Left ventricle myocardium superior (tissue), 1 donor: ENCODE measurements at places on chromosomes 5 and 9. TPM values are rescaled to one million over a fixed set of nuclear protein-coding genes. Genes with fewer than 3 reads are reported as not detected.

DNA sequence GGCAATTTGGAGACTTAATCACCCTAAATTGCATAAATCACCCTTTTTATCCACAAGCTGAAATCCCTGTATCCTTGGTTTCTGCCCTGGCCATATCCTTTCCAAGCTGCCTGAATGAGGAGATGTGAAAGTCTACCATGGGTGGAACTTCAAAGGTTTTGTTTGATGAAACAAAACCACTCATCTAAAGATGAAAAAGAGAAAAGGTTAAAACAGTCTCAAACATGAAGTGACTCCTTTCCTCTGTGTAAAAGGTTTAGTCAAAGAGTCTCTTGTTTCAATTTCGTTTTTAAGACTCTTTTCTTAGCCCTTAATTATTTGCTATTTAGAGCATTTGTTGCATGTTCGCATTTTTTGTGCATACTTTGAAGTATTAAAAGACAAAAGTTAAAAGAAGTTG, 11.2 kb downstream of the SLC45A2 start:
- no peak for DNase-seq

CDO1 gene
- 5.4 TPM for total RNA-seq

DNA sequence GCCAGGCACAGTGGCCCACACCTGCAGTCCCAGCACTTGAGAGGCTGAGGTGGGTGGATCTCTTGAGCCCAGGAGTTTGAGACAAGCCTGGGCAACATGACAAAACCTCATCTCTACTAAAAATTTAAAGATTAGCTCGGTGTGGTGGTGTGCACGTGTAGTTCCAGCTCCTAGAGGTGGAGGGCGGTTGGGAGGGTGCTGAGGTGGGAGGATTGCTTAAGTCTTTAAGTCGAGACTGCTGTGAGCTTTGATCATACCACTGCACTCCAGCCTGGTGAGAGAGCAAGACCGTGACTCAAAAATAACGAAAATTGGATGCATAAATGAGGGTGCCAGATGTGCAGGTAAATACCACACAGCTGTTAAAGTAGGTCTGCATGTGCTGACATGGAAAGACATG, 39.3 kb upstream of the TDRD7 start:
- DNase-seq: no peak

- no peak for DNase-seq
Measured at GRCh38 chr9:130058887-130059286, 5.2 kb downstream of the GPR107 start.

DNA sequence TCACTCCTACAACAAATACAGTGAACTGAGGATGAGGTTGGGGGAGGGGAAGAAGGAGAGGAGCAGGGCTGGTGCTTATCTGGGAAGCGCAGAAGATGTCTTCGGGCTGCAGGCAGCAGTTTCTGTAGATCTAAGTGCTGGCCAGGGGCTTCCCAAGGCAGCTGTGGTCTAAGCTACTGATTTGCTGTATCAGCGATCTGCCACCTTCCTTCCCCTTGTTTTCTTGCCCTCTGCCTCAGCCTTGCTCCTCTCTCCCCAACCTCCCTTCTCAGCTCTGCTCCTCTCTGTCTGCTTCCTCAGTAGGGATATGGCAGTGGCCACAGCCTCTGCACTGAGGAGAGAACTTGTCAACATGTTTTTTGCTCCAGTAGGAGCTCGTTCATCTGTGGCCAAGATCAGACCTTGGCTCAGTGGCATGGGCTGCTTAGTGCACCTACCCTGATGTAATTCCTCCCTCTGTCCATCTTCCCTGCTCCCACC, 42.8 kb upstream of the IL6ST start:
- no peak for DNase-seq

CCNO gene
- total RNA-seq: not detected

GRCh38 chr5:127863161-127863560, 160.0 kb downstream of the CCDC192 start:
- no peak for DNase-seq

SLC9A3 gene
- total RNA-seq: 1.3 TPM

KLHL3 gene
- total RNA-seq: 24.5 TPM

DNA sequence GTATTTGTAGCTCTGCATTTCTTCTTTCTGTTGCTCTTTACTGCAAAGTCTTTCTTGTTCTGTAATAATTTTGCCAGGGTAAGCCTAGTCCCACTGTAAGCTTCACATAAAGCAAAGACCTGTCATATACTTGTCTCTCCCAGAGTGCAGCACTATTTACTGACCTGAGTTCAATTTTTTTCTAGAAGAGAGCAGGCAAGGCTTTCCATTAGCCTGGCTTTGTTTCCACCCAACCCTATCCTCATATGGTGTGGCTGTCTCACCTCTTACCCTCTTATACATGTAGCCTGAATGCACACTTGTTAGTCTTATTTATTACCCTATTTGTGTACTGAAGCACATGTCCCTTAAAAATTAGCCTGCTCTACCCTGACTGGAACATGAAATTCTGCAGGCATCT, 170.4 kb downstream of the EFNA5 start:
- no peak for DNase-seq

DNA sequence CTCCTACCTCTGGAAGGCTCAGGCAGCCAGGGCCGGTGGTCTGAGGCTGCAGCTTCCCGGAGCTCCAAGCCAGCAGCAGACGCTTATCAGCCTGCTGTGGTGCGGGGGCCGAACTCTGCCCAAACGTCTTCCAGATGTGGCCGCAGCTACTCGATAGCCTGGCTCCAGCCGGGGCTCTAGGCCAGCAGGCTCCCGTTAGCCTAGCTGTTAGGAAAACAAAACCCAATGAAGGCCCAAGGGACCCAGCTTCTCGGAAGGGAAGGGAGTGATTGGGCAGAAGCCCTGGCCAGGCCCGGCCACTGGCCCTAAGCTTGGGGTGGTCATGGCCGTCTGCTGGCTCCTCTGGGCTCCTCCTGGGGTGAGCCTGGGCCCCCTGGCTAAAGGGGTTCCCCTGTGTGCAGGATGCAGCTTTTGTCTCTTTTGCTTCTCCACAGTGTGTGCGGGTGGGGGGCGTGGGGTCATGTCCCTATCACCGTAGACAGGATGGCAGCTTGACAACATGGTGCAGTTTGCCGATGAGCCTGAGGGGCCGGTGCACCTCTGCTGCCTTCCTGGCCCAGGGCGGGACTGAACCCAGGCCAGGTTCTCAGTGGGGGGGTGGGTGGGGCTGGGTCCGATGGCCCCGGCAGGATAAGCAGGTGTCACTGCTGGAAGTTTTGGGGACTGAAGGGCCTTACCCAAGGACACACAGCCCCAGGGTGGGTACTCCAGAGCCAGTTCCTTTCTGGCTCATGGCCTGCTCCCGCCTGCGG, 18.7 kb downstream of the MYMK start:
- DNase-seq: peak; percentile 89

- DNase-seq: no peak
Measured at GRCh38 chr5:113050721-113051382, 74.3 kb downstream of the DCP2 start.

DNA sequence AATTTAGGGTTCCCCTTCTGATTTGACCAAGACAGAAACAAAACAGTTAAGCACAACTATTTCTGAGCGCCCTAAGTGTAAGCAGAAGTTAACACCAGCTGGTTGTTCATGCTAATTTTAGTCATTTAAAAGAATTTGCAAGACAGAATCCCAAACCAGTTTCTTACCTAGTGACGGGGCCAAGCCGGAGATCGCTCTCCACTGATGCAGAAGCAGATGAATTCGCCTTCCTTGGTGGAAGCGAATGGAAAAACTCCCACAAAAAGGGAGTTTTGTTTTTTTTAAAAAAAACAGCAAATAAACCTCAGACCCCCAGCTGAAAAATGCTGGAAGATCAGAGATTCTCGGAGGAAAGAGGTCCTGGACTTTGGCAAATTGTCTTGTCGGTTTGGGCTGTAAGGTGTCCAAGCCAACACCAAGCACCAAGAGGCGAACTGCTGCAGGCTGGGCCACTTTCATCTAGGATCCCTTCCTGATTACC, 47.4 kb upstream of the GLDC start:
- DNase-seq: no peak

DNA sequence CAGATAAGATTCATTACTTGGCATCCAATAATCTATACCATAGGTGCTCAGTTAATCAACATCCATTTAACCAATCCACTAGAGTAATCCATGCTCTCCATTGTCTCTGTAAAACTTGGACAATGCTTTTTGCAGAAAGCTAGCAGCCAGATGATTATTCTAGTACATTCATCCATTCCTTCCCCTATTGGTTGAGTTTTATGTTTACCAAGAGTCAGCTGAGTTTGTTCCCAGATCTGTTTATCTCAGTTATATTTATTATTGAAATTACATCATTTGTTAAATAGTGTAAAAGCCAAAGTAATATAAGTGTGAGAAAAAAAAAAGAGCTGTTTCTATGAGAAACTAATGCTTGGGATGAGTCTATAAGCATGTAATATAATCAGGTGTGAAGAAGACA, 63.3 kb upstream of the TMC1 start:
- DNase-seq: no peak

DNA sequence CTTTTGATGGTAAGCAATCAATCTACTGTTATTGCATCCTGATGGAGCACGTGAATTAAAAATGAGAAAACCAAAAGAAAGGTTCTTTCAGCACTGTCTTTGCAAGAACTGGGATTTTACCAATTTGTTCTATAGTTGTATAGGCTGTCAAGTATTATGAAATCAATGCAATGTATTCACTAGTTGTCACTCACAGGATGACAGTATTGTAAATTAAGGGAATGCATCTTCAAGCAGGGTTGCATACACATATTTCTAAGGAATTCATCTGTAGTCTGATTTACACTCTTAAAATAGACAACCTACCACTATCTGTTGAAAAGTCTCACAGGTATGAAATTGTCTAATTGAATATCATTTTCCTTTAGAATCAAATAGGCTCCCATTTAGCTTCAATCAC, 252.8 kb downstream of the FBXL17 start:
- no peak for DNase-seq

C9orf152 gene
- total RNA-seq: not detected

DNA sequence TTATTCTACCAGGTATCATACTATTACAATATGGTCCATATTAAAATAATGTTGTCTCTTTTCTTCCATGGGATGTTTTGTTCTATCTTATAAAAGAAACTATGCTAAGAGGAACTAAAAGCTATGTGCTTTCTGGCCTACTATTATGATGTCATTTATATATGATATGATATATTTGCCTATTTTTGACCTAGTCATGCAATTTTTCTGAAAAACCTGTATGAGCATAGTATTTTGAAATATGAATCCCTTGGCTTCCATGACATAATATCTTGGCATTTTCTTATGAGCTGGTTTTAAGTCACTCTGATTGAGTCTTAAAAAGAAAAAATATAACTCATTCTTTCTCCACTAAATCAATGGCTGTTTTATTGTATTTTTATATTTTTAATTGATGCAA, 60.7 kb downstream of the MAN2A1 start:
- no peak for DNase-seq

- DNase-seq: no peak
Measured at GRCh38 chr5:178392386-178392785, 159.8 kb upstream of the PHYKPL start.

CCDC107 gene
- 45.6 TPM for total RNA-seq

DNA sequence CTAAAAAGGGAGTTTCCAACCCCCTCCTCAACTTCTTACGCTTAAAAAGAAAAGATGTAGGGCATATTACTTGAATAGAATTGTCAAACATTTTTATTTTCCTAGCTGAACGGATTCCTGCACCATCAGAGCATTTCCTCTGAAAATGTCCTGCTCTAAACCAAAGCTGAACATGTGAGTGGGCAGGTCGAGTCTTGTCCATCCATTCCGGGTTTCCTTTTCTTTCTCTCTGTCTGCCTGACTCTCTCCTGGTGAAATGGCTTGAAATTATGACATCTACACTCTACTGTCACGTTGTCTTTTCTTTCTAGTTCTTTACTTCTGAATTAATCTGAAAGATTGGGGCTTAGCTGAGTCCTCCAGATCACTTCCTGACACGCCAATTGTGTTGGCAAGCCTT, 39.2 kb upstream of the PTPN3 start:
- no peak for DNase-seq

CNTFR gene
- 3.3 TPM for total RNA-seq

GRCh38 chr5:83488271-83488670, 16.7 kb downstream of the VCAN start:
- no peak for DNase-seq

NPR3 gene
- total RNA-seq: 16.3 TPM

DNA sequence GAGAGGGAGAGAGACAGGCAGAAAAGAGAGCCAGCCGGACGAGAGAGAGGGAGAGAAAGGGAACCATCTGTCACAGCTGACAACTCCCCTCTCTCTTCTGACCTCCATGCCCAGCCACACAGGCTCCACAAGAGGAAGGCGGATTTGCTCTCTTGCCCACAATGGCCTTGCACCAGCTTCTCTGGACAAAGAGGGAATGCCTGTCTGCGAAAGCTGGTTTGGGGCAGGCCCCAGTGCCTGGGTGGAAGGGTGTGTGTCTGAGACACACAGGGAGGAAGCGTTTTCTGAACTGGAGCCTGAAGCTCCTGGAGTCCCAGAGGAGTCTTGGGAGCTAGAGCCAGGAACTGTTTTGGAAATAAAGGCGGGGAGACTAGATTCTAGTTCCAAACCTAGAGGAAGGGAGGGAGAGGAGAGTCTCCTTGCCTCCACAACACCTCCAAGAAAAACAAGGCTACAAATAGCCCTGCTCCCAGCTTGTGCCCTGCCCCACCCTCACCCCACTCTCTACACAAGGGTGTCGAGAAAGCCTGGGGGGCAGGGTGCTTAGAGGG, 12.5 kb downstream of the C1QTNF2 start:
- peak; percentile 59 for DNase-seq

GRCh38 chr5:31931874-31932273, 242.2 kb downstream of the GOLPH3 start:
- no peak for DNase-seq

- DNase-seq: no peak
Measured at GRCh38 chr9:99475401-99476065, 253.5 kb downstream of the SEC61B start.

GRCh38 chr5:137758715-137759306, 4.6 kb upstream of the HNRNPA0 start:
- DNase-seq: no peak

GRCh38 chr9:4520055-4520454, 29.8 kb downstream of the SLC1A1 start:
- no peak for DNase-seq

- DNase-seq: no peak
Measured at GRCh38 chr5:169785771-169786618, 148.9 kb downstream of the DOCK2 start.

DNA sequence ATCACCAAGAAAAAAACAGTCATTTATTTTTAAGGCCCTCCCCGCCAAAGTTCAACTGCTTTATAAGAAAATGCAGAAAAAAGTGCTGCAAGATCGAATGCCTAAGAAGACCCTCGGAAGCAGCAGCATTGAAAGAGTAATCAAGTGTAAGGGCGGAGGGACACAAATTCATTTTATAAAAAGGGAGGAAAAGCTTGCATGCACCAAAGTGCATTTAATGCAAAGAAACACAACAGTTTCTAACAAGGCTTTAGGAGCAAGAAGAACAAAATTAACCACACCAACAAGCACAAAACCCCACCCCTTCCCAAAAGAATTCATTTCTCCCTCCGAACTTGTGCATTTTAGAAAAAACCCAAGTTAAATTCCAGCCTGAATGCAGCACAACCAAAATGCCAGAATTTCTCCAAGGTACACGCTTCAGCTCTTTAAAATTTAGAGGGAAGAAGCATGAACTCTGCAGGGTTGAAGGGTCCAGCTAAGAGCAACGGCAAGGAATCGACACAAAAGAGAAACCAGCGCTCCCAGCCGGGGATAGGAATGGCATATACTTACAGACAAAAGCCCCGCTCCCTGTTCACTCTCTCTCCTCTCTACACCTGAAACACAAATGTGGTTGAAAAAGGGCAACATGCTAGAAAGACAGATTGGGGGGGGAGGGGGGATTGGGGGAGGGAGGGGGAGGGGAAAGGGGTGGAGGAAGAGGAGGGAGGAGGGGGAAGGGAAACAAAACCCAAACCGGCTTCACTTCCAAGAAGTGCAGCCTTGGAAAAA, at the start of gene NREP:
Gene NREP, minus strand, starts transcription at position 614 of the 774 bp plus-strand sequence. CDS start 1,422 bp downstream, outside the sequence.
- DNase-seq: peak; percentile 46

- no peak for DNase-seq
Measured at GRCh38 chr9:83646500-83647239, 23.7 kb downstream of the IDNK start.
